Purkinje cell (primary cell): ENCODE measurements at places on chromosomes 7 and 10. TPM values are rescaled to one million over a fixed set of nuclear protein-coding genes. Genes with fewer than 3 reads are reported as not detected.

The SPACDR gene
- polyA plus RNA-seq, result 0.66 and 1.3 TPM in 2 replicates

The SPDYE8 gene
- not detected in 2 replicates for polyA plus RNA-seq

The PDIA4 gene
- polyA plus RNA-seq, result 18.5 and 22.8 TPM in 2 replicates

The SEMA3E gene
- 12.5 and 19.8 TPM in 2 replicates for polyA plus RNA-seq

The WIPF3 gene
- 1.0 and 2.4 TPM in 2 replicates for polyA plus RNA-seq

The CREB5 gene
- polyA plus RNA-seq, result 3.1 and 4.1 TPM in 2 replicates

The CCDC7 gene
- polyA plus RNA-seq, result 9.8 and 13.4 TPM in 2 replicates

The TMEM120A gene
- 14.4 and 22.6 TPM in 2 replicates for polyA plus RNA-seq
